ENCODE measurements at places on chromosomes 2 and 18. TPM values are rescaled to one million over a fixed set of nuclear protein-coding genes. Genes with fewer than 3 reads are reported as not detected.

The REG3G gene
- not detected for total RNA-seq

The EGR4 gene
- 0.07 TPM for total RNA-seq

The PSMD14 gene
- 123 TPM for total RNA-seq

The ATG16L1 gene
- total RNA-seq, result 29.4 TPM

The UGT1A5 gene
- total RNA-seq, result not detected

GRCh38 chr2:181411105-181411849 lies 45.9 kb upstream of the ITGA4 start:
- DNase-seq, result no peak

DNA sequence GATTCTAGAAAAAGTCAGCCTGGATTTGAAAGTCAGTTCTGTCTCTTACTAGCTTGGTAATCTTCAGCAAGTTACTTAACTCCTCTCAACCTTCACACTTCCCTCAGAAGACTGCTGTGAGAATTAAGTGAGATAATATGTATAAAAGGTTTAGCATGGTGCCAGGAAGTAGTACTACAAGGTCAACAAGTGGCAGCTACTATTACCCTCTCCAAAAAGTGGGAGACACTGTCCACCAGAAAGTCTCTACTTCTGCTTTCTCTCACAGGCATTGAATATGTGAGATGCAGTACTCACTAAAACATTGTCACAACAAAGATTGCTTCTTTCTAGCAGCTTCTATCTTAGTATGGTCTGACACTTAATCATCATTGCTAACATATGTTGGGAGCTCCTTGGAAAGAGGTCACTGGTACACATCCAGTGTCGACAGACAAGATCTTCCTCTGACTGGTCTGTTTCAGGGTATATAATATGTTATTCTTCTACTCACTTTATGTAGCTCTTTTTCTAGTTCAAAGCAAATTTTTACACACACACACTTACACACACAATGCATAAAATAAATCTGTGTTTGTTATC lies 47.9 kb downstream of the DOCK10 start:
- no peak for DNase-seq

DNA sequence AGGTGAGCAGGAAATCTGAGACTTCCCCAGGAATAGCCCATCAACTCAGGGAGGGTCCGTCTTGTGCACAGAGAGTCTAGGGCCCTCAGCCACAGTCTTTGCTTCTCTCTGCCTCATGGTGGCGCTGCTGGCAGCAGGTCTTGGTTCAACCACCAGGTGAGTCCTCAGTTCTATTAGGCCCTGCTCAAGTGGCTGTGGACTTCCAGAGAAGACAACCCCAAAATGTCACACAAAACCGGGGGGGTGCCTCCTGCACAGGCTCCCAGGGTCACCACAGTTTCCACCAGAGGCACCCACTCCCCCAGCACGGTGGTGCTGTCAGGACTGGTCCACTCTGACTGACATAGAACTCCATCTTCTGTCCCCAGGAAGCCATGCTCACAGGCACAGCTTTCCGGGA lies 2.4 kb upstream of the CHRNG start:
- no peak for DNase-seq

DNA sequence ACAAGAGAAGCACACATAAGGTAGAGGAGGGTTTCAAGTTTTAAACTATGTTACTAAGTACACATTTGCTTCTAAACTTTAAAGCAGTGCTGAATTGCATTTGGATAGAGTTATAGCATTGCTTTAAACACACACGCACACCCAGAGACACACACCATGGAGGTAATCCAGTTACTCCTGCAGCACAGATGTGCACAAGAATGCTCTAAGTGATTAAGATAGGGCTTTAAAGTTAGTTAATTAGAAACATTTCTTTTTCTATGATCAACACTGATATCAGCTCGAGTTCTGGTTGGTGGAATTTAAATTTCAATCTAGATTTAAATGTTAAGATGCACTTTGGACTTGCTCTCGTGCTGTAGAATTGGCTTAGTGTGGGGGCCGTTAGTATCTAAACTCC lies 492.3 kb downstream of the ZEB2 start:
- no peak for DNase-seq

DNA sequence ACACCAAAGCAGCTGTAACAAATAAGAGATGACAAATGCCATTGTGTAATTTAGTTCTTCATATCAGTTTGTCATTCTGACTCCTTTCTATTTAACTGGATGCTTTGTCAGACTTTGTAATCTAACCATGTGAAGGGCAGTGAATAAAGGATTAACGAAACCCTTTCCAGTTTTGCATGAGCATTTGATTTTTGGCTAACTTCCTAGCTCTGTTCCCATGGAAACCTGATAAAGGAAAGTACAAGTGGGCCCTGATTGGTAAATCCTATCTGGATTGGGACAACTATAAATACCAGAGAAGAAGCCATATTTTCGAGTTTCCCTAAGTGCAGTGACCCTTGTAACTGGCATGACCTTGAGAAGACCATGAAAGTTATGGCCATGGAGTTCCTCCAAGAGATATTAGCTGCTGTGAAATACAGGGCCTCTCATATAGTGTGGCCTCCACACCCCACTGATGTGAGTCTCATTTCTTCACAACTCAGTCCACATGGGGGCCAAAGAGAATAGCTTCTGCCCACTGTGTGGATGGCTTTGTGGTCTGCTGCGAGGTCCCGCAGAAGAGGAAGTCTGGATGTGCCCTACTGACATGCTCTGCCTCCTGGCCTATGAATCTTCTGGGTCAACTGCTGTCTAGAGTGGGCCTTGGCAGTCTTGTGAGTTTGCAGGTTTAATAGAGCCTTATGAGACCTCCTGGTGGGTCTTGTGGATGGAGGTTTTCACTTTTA lies 38.2 kb upstream of the CYP1B1 start:
- no peak for DNase-seq

- no peak for DNase-seq
Measured at GRCh38 chr2:127197475-127198385, 22.4 kb downstream of the CYP27C1 start.

- DNase-seq, result no peak
Measured at GRCh38 chr2:157777427-157777826, 98.7 kb downstream of the ACVR1 start.

GRCh38 chr2:219071131-219071816 lies 10.6 kb upstream of the IHH start:
- no peak for DNase-seq

GRCh38 chr2:228064024-228064423 lies 117.5 kb downstream of the SPHKAP start:
- no peak for DNase-seq

DNA sequence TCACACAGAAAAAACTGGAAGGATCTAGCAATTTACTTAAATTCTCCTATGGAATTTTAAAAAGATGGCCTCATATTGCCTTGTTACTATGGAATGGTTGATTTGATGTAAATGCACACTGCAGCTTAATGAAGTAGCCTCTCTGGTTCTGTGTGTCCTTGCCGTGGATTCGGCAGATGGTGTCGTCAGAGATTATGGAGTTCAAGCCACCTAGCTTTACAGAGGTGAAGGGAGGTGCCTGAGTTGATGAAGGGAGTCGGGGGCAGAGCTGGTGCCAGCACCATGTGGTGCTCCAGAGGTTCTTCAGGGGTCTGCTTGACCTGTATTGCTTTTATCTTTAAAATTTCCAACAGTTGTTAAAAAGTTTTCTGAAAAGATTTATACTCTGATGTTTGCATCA lies 48.8 kb downstream of the ASAP2 start:
- DNase-seq, result no peak

GRCh38 chr18:51490860-51491259 lies 293.4 kb upstream of the MEX3C start:
- DNase-seq, result no peak

GRCh38 chr2:96762529-96763311 lies 2.0 kb downstream of the CNNM4 start:
- no peak for DNase-seq

DNA sequence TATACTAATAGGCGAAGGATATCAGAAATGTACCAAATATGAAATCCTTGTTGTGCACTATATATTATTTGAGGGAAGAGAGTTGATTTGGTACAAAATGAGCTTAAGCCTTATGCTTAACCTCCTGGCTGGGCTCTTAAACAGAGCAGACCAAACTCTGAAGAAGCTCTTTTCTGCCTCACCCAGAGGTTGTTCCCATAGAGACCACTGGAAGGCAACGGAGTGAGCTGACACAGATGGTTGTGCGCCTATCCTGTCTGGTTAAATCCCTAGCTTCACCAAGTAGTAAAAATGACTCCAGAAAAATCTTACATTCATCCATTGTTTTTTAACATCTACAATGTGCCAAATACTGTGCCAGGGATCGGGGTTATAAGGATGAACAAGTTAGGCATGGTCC lies 55.9 kb upstream of the NOL4 start:
- no peak for DNase-seq

DNA sequence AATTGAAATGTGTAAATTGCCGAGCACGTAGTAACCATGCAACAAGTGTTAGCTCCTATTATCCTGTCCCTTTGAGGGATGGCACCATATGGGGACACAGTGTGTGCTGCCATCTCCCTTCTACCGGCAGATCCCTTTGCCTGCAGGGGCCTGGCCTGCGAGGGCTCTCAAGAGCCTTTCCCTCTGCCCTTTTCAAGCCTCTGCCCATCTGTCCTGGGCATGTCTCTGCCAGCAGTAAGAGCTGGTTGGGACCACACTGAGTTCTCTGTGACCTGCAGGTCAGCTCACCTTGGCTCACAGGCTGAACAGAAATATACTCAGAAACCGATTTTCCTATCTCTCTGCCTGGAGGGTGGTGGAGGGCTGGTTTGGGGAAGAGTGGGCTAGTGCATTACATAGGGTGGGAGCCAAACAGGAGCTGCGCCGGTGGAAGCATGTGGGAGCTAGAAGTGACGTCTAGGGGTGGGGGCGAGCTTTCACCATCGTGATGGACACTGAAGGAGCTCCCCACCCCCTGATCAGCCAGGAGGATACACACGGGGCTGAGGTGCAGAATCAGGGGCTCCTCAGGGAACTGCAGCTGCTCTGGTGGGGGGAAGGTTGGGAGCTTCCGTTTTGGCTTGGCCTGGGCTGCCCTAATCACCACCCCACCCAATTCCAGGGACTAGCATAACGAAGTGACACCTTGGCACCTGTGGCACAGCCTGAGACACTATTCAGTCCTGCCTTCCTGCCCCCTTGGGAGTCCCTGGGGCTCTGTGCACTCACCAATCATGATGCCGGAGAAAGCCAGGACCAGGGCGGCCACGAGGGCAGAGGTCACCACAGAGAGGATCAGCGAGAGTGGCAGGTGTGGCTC lies 109.7 kb downstream of the CLIP4 start:
- no peak for DNase-seq

GRCh38 chr2:85414761-85415553 lies 3.6 kb upstream of the SH2D6 start:
- DNase-seq, result no peak

DNA sequence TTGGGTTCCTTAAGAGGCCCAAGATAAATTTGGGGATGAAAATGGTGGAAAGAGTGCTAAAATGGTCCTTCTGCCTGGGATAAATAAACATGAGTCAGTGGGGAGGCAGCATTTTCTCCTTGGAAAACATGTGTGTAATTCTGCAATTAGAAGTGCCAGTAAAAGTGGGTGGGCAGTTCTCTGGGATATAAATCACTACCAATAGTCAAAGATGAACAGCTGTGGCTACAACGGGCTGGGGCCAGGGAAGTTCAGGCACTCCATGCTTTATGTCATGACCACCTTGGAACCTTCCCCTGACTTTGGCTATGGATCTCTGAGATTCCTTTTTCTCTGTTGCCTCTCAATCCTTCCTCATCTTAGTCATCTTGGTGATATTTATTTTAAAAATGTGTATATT lies 56.5 kb upstream of the CYRIA start:
- no peak for DNase-seq

DNA sequence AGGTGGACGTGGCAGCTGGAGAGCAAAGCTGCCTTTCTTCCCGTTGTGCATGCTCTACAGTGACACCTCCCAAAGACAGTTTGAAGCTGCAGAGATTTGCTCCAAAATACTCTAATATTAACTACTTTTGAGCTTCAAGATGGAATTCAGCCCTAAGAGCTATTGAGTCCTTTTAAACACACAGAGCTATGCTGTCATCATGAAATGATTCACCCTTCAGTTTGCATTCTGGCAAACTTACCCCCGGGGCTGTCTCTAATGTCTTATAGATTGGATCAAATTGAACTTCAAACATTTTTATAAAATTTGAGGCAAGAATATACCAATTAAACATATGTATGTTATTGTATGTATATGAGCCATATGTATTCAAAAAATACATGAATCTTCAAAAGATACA lies 110.7 kb upstream of the EFEMP1 start:
- DNase-seq, result no peak

- DNase-seq, result no peak
Measured at GRCh38 chr18:79478484-79479115, 82.9 kb downstream of the NFATC1 start.

DNA sequence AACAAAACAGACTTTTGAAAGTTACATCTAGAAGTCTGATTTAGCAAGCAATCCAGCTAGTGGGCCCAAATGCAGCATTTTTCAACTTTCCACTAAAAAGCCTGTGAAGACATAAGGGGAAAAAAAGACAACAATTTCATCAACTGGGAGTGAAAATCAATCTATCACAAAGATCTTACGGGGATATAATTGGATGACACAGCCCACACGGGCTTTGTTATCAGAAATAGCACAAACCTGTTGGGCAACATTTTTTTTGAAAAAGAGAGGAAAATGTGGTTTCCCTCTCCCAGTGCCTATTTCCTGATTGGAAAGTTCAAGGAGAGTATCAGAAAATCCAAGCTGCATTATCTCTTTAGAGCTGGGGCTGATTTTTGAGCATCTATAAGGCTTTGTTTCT lies 132.7 kb downstream of the EVA1A start:
- DNase-seq, result no peak

DNA sequence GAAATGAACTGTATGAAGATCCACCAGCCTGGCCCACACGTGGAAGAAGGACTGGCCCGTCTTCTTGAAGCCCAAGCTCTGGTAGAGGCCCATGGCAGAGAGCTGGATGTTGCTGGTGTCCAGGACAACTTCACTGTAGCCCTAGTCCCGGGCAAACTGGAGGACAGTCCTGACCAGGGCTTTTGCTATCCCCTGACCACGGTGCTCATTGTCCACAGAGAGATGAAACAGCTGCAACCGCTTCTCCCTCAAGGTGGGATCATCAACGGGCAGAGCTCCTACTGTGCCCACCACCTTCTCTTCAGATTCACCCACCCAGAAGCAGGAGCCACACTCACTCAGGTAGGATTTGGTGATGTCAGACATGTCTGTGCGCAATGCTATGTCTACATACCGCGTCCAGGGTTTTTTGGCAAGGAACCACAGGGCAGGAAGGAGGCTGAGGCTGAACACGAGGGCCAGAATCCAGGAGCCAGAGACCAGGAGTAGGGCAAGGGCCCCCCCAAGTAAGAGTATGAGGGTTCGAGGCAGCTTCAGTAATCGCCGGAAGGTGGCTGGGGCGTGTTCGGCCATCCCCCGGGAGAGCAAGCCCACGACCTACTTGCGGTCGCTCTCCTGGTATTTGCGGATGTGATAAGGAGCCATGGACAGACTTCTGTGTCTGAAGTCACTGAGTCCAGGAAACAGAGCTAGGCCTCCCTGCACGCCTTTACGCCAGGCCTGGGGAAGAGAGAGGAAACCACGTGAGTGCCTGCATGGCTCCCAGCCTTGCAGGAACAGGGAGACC lies 36.3 kb downstream of the TPRKB start:
- no peak for DNase-seq

- no peak for DNase-seq
Measured at GRCh38 chr2:73766994-73767393, 12.9 kb downstream of the DUSP11 start.

All from epithelial cell of proximal tubule (primary cell).